ENCODE measurements at places on chromosomes 5 and 9.

GRCh38 chr9:77085416-77085815 is 66.0 kb downstream of the FOXB2 start:
- no peak for DNase-seq

GRCh38 chr5:146425023-146425422 is 22.1 kb upstream of the TCERG1 start:
- DNase-seq = no peak

- DNase-seq = no peak
Measured at GRCh38 chr5:180633283-180634177, 15.9 kb downstream of the FLT4 start.

DNA sequence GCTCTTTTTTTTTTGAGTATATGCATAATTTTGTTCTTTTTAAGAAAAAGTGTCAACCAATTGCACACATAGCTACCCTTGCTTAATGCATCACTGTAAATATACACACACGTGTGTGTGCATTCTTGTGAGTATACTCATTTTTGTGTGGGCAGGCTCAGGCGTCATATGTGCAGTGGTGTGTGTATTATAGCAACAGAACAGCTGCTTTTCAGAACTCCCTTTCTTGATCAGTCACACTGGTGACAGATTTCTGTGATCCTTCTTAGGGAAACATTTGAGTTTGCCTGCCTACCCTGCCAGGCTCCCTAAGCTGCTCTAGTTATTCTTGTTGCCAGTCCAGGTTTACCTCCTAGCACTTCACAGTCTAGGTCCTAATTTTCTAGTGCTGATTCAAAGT is 287.0 kb upstream of the SEMA6A start:
- no peak for DNase-seq

GRCh38 chr5:161847447-161847846 is 473 bp upstream of the GABRA1 start:
- no peak for DNase-seq

Measured in stimulated activated CD8-positive, alpha-beta memory T cell treated with anti-CD3 and anti-CD28 coated beads, Interleukin-7, amount 100 ng/mL, for 1 hour (primary cell).